ENCODE measurements at places on chromosomes 6 and 20. TPM values are rescaled to one million over a fixed set of nuclear protein-coding genes. Genes with fewer than 3 reads are reported as not detected.

Gene PPP1R3D
- 12.1 TPM for total RNA-seq

Gene FOXC1
- total RNA-seq: 2.3 TPM

Gene AIF1
- 109 TPM for total RNA-seq

Gene ADGB
- total RNA-seq: 6.2 TPM

Gene RNF144B
- 109 TPM for total RNA-seq

Gene CGA
- total RNA-seq: not detected

Gene PGBD1
- total RNA-seq: 3.5 TPM

Gene DEFB132
- not detected for total RNA-seq

Gene SAPCD1
- 1.2 TPM for total RNA-seq

Gene KCNK15
- 0.89 TPM for total RNA-seq

Gene NRSN2
- 17.3 TPM for total RNA-seq

Gene DCDC2
- 5.6 TPM for total RNA-seq

Gene FOXS1
- 1.1 TPM for total RNA-seq

Gene TP53TG5
- total RNA-seq: not detected

Gene CALHM4
- not detected for total RNA-seq

Gene MOXD1
- total RNA-seq: 13.4 TPM

Gene OR2B6
- total RNA-seq: not detected

Gene DLK2
- 0.53 TPM for total RNA-seq

Gene GMPR
- 22.5 TPM for total RNA-seq

Gene GRIK2
- total RNA-seq: 0.62 TPM

Gene EPB41L1
- 68.9 TPM for total RNA-seq

Gene MEP1A
- total RNA-seq: 0.41 TPM

Gene ELOVL4
- 0.24 TPM for total RNA-seq

Gene ABHD16B
- total RNA-seq: not detected

Gene MUC22
- not detected for total RNA-seq
